ENCODE measurements at places on chromosomes 2 and 18.

DNA sequence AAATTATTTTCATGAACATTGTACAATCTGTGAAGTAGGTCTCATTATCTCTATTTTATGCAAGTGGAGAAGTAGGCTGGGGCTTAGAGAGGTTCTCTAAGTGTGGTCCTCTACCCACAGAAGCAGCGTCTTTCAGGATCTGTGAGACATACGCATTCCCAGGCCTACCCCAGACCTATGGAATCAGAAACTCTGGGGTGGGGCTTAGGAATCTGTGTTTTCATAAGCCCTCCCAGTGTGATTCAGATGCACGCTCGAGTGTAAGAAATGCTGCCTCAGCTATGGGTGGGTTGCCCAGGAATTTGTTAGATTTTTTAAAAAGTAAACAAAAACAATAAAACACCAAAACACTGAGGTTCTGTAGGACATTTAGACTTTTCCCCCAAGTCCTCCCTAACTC lies 14.8 kb upstream of the ZAP70 start:
- no peak for DNase-seq

GRCh38 chr2:127619877-127620705 lies 25.9 kb upstream of the GPR17 start:
- no peak for DNase-seq

GRCh38 chr2:112482309-112483041 lies 519 bp downstream of the TTL start:
- DNase-seq: no peak

- DNase-seq: no peak
Measured at GRCh38 chr2:41930807-41931566, 116.8 kb upstream of the PKDCC start.

DNA sequence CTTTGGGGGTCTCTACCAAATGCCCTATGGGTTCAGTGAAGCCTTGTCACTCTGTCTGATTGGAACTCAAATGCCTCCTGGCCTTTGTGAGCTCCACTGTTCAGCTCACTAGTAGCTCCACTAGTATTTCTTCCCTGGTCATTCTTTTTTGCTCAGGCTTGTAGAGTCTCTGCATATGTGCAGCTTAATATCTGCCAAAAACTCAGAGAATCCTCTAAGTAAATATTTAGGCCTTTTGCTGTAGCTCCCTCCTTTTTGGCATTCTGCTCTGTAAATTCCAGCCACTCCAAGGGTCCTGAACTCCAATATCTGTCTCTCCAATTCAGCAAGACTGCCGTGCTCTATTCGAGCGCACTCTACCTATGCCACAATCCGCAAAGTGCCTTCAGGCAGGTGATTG lies 146.5 kb downstream of the MAIP1 start:
- DNase-seq: no peak

DNA sequence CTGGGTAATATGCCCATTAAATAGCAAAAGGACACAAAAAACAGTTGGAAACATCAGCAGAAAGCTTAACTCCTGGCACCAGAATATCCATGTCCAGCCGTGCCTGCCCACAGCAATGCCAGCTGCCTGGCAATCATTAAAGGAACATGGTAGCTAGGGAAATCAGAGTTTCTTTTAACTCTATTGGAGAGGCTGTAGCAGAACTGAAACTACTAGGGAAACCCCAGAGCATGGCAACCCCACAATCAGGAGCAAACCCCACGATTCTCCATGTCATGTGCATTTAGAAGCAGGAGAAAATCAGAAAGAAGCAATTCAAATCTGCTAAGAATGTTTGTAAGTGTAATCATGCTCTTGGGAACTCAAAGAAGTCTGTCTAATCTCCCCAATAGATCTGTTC lies 409.0 kb upstream of the SMIM21 start:
- no peak for DNase-seq

GRCh38 chr2:42872721-42873120 lies 80.3 kb upstream of the HAAO start:
- no peak for DNase-seq

DNA sequence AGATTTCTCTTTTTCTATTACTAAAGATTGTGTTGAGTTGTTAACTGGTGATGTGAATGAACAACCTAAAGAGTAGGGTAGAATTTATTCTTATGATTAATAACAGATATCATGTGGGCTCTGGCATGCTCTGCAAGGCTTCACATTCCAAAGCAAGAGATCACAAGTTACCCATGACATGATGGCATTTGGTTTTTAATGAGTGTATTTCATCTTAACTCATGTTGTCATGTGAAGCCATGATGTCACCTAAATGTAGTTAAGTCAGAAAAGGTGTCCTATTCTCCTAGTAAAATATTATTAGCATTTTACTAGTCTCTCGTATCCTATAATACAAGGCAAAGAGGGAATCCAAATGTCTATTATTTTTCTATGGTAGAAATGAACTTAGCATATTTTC lies 678.0 kb downstream of the ARHGAP15 start:
- no peak for DNase-seq

DNA sequence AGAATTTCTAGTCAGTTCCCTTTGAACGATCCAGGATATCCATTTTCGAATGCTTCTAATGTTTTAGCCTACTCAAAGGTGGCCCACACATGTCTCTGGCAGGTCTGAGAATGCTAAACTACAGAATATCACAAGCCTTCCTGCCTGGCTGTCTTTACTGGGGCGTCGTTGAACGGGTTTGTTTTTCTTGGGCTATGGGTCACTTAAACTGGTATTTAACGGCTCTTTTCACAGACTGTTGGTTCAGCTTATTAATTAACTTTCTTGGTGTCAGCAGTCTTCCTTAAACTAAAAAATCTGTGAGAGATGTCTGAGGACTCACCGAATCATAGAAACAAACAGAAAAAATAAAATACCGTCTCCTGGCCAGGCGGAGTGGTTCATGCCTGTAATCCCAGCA lies 563.2 kb upstream of the NRP2 start:
- DNase-seq: no peak

GRCh38 chr2:171346723-171347557 lies 86.8 kb downstream of the METTL8 start:
- DNase-seq: no peak

DNA sequence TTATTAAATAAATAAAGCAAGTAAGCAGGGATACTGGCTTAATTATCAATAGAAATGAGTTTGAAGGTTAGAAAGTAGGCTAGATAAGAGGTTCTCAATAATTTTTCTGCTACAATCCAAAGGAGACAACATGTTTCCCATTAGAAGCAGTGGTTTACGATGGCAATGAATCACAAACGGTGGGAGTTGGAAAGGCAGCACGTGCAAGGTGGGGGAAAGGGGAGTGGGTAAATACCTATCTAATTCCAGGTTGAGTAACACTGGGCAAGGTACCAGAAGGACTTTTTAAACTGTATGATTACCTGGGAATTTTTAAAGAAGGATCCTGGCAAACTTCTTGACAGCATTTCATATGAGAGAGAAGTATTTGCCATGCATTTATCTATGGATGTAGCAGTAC lies 289.9 kb downstream of the NBAS start:
- no peak for DNase-seq

DNA sequence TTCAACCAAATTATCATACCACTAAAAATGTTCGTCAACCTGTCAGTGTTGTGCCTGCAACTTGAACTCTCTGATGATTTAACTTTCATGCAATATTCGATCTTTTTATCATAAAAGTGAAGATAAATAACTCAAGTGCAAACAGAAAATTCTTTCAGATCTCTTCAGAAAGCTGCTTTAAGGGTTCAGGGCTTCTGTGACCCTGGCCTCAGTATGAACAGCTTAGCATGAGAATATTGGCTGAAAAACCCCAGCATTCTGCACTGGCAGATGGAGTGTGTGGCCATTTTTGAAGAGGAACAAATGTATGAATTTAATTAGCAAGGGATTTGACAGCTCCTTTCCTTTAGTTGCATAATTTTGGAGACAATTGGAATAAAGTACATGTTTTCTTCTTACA lies 851.4 kb upstream of the SOX11 start:
- no peak for DNase-seq

DNA sequence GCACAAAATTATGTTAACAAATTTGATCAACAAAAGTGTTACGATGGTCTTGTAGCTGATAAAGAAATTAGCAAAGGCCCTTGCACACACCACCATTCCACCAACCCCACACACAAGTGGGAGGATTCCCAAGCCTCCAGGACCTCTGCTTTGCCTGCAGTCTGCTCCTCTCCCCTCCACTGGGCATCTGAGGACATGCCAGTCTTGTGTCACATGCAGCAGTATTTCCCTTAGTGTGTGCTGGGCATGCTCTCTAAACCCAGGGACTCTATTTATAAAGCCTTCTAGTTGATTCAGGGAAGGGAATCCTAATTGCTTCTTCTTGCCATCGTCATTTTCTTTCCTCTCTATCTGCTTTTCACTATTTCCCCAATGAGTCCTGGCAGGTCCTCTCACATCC lies 53.3 kb downstream of the KCTD18 start:
- DNase-seq: no peak

DNA sequence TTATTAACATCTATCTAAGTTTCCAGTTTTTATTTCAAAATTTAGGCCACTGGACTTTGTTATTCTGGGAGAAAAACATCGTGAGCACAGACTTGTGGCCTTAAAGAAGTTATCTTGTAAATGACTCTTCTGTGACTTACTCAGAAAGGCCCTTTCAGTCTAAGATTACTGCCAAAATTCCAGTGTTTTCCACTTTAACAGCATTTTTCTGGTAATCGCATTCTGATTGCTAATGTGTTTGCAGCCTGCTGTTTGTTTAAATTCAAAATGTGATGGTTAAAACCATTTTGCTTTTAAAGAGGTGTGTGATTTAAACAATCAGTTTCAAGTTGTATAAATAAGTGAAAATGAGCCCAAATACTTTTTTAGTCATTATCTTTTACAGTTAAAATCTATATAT lies 136.7 kb upstream of the DAPL1 start:
- DNase-seq: no peak

DNA sequence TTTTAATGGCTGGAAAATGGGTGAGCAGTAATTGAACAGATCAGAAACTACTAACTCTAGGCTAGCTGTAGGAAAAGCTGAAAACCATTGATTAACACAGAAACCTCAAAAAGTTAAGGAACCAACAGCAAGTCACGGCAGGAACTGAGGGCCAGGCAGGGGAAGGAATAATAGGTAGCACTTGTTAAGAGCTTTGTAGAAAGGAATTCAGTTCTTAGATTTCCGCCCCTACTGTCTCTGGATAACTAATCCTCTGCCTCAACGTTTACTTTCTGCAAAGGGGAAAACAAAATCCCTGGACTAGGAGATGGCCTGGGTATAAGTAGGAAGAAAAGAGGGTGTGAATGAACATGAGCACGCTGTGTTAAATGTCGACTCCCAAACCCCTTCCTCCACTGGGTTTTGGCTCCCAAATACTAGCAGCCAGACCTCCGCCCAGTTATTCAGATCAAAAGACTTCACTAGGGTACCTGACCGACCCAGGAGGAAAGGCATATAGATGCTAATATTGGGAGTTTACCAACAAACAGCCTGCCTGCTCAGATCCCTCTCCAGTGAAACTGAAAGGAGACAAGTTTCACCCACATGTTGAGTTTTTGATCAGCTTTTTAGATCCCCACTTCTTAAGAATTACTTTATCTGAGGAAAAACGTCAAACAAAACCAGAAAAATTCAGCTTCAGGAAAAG lies 12.4 kb downstream of the SMAD2 start:
- DNase-seq: no peak

- DNase-seq: no peak
Measured at GRCh38 chr2:65070172-65070830, 14.1 kb downstream of the CEP68 start.
